ENCODE measurements at places on chromosomes 3 and 15. TPM values are rescaled to one million over a fixed set of nuclear protein-coding genes. Genes with fewer than 3 reads are reported as not detected.

The IL17RD gene
- 0.59 TPM for total RNA-seq

The GRIP2 gene
- total RNA-seq: 0.40 TPM

The CHRFAM7A gene
- total RNA-seq: 4.8 TPM

The RPS27L gene
- 126 TPM for total RNA-seq

The TRIM71 gene
- under 0.01 TPM for total RNA-seq

The ISG20 gene
- total RNA-seq: 23.9 TPM

The C3orf70 gene
- total RNA-seq: 1.6 TPM

The GUCA1C gene
- not detected for total RNA-seq

The ST3GAL6 gene
- 12.0 TPM for total RNA-seq

The EPHB3 gene
- total RNA-seq: 2.7 TPM

The EIF4E3 gene
- 26.6 TPM for total RNA-seq

The AADACL2 gene
- not detected for total RNA-seq

The TRPM1 gene
- not detected for total RNA-seq

The COL6A6 gene
- total RNA-seq: 0.24 TPM

The NAA50 gene
- 110 TPM for total RNA-seq

The CCR2 gene
- 4.4 TPM for total RNA-seq

The TRIM59 gene
- 3.3 TPM for total RNA-seq

The GOLGA8R gene
- 22.2 TPM for total RNA-seq

The ERICH6 gene
- 0.11 TPM for total RNA-seq

The HMG20A gene
- total RNA-seq: 36.0 TPM

The ATRIP gene
- 12.3 TPM for total RNA-seq

The CNTN4 gene
- 33.6 TPM for total RNA-seq

The SAMD7 gene
- not detected for total RNA-seq

The ACAN gene
- 0.25 TPM for total RNA-seq

The LYZL4 gene
- not detected for total RNA-seq

The GLDN gene
- total RNA-seq: 0.27 TPM

The IGDCC3 gene
- total RNA-seq: 0.27 TPM

The DVL3 gene
- total RNA-seq: 48.2 TPM

The GHRL gene
- total RNA-seq: not detected

The SACM1L gene
- total RNA-seq: 101 TPM

The LEKR1 gene
- total RNA-seq: 6.3 TPM

The KLHL6 gene
- total RNA-seq: 1.0 TPM

The GOLGA6D gene
- total RNA-seq: not detected

The SLC12A1 gene
- not detected for total RNA-seq

The SEMA7A gene
- 0.29 TPM for total RNA-seq

The ESYT3 gene
- total RNA-seq: 82.8 TPM

The RTP1 gene
- total RNA-seq: not detected

The CYP1A1 gene
- 0.54 TPM for total RNA-seq

The CFAP20DC gene
- total RNA-seq: 0.54 TPM

The SLC9A9 gene
- 10.7 TPM for total RNA-seq

The FBXL22 gene
- 3.8 TPM for total RNA-seq

The CLDN1 gene
- 5.1 TPM for total RNA-seq

The ONECUT1 gene
- total RNA-seq: not detected

The C3orf85 gene
- total RNA-seq: not detected

The RETNLB gene
- total RNA-seq: not detected

The ISY1 gene
- total RNA-seq: 18.9 TPM

The KIF7 gene
- 8.6 TPM for total RNA-seq

The DPPA2 gene
- not detected for total RNA-seq

The GNAT1 gene
- total RNA-seq: not detected

The SPTBN5 gene
- total RNA-seq: 2.0 TPM

All from thyroid gland (tissue), 4 donors.